ENCODE measurements at places on chromosomes 5 and 9.

DNA sequence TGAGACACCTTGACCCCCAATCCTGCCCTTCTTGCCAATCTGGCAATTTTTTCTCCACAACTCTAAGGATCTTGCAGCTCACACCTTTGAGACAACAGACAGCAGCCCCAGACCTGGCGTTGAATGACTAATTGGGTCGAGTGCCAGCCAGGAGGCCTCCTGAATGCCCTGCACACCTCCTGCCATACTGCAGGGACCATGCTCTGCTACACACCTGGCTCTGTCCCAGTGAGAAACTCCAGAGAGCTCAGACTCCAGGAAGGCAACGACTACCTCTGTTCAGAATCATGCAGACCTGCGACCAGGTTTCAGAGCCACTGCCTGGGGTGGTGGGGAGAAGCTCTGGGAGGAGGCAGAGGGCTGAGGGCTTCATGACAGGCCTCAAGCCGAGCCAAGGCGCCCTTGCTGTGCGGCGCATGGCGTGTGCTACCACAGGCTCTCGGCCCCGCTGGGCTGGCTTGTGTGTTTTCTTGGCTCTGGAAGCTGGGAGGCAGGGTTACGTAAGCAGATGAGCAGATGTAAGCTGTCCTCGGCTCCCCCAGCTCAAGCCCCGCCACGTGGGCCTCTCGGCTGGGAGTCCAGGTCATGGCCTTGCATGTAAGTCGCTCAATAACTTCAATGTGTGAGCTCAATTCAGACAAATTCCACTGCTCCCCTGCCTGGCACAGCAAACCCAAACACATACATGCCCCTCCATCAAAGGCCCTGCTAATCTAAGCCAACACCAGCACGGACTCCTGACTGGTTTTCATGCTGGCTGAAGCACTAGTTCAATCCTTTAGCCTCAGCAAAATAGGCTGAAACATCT lies 27.5 kb downstream of the B4GALT1 start:
- DNase-seq: no peak

DNA sequence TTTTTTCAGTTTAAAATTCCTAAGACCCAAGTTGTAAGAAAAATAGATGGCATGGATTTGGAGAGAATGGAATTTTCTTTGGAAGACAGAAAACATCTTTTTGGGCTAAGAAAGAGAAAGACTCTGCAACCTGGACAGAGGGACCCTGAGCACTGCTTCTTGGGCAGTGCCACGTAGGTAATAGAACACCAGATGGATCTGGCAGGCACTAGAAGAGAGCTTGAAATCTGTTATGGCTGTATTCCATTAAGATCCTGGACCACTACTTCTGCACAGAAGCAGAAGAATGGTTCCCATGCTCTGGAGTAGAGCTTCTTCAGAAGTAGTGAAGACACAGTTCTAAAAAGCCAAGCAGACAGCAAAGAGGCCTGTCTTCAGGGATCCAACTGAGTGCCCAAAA lies 306.4 kb upstream of the CD180 start:
- DNase-seq: no peak

DNA sequence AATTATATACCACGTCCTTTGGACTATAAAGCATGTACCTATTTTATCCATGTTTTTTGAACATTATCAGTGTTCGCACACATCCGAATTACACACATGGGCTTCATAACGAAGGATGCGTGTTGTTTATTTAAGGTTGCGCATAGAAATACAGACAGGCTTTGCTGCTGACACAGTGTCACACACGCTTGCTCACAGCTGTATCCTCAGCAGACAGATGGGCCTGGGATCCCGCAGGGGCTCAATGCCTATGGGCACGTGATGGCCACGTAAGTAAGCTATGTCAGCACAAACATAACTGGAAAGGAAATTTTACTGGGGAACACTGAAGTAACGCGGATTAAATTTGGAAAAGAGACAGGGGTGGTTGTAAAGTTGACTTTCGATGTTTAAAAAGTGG lies 76.6 kb downstream of the OTULIN start:
- DNase-seq: no peak

DNA sequence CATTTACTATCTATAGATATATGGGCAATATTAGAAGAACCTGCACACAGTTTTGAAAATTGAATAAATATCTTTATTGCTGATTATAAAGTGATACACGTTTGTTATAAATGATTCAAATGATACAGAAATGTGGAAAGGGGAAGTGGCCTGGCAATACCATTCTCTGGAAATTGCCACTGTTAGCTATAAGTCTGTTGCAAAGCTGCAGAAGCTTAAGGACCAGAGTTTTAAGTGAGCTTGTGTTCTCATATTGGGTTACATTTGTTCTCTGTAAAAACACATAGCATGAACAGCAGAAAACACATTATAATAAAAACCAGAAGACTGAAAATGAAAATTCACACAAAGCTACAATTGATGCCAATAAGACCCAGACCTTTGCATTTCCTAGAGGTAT lies 59.6 kb downstream of the RASGRF2 start:
- no peak for DNase-seq

DNA sequence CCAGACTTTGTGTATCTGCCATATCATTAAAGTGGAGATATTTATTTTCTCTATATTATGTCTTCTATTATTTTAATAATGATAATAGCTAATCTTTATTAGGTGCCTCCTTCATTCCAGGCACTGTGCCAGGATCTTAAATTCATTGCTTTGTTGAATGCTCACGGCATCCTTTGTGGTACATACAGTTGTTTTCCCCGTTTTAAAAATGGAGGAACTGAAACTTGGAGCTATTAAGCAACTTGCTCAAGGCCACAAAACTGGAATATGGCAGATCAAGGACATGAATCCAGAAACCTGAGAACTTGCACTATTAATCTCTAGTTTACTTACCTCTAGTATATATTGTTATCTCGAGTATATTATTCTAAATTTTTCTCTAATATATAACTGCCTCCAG lies 41.5 kb upstream of the PPP3R2 start:
- DNase-seq: no peak
